ENCODE measurements at places on chromosomes 2 and 18.

DNA sequence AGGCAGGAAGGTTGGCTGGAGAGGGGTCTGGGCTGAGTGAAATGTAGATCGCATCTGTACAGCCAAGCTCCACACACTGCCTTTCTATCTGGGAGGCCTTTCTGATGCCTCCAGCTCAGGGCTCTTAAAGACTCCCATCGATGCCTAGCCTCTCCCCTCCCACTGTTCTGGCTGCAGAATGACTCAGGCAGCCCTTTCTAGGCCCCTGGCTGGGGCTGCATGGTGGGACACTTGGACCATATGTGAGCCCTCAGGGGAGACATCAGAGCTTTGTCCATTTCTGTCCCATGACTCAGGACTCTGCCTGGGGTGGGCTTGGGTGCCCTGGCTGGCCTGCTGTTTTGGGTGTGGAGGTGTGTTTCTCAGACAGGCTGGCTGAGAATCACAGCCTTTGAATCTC, 101.3 kb downstream of the CELF4 start:
- DNase-seq: no peak

DNA sequence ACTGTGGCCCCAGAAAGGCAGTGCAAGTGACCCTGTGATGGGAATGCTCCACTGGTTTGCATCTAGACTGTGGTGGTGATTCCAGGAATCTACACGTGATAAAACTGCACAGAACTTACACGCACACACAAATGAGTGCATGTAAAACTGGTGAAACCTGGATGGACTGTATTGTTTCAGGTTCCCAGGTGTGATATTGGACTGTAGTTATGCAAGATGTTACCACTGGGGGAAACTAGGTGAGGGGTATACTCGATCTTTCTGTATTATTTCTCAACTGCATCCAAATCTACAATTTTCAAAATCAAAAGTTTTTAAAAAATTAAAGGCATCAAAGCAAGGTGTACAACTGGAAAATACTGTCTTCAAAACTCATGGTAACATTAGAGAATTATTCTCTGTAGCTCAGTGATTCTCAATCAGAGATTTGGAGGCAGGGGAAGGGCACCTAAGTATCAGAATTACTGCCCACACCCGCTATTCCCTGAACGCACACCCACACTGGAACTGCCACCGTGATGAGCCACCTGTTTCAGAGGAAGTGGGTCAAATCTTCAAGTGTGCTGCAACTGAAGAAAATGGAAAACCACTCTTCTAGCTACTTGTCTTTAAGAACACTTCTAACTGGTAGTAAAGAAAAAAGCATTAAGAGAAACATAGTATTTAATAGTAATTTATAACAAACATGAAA, 26.7 kb downstream of the PTPN2 start:
- peak; percentile 81 for DNase-seq

- no peak for DNase-seq
Measured at GRCh38 chr2:126874961-126875360, 23.7 kb upstream of the TEX51 start.

DNA sequence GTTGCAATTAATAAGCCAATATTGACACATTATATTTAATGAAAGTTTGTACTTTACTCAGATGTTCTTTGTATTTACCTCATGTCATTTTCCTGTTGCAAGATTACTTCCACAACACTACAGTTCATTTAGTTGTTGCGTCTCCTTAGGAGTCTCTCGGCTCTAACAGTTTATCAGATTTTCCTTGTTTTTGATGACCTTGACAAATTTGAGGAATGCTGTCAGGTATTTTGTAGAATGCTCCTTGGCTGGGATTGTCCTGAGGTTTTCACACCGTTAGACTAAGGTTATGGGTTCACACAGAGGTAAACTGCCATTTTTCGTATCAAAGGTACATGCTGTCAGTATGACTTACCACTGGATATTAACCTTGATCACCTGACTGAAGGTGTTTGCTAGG, 416.6 kb upstream of the TNP1 start:
- no peak for DNase-seq

DNA sequence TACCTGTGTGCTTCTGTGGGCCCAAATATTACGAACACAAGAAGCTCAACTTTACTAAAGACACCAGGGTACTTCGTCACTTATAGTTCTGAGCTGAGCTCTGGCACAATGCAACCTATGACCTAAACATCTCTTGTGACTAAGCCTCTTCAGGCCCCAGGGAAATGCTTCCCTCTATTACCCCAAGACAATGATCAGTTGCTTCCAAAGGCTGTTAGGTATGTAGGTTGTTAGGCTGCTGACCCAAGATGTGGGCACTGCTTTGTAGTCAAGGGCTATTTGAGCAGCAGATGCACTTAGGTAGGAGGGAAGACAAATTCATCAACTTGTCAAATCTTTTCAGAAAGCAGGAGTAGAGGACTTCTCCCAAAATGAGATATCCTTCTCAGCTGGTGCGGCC, 640.1 kb downstream of the EPHA4 start:
- no peak for DNase-seq

DNA sequence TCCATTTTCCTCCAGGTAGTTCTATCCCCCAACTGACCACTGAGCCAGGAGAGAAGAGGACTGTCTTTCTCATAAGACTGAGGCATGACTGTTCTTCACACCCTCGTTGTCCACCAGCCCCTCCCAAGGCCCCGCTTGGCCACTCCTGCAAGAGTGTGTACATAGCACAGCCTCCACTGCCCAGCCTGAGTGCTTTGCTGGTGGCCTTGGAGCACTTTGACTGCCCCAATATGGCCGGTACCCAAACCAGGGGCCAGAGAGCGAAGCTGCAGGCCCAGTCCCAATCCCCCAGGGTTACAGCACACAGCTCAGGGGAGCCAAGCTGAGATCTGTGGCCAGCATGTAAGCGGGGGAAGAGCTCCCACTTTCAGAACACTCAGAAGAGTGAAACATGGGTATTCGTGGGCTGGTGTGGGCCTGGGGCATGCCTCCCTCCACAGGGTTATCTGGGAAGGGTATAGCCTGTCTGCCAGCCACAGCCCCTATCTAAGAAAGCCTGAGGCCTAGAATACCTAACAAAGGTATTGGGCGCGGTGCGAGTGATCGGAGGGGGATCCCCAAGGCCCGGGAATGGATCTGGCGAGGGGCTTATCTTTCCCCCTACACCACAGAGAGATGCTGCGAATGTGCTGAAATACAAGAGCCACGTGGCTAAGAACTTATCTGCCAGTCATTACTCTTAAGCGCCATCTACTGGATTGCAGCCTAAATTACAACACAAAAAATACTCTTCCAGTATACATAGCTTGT, 163.8 kb downstream of the WDPCP start:
- DNase-seq: no peak

DNA sequence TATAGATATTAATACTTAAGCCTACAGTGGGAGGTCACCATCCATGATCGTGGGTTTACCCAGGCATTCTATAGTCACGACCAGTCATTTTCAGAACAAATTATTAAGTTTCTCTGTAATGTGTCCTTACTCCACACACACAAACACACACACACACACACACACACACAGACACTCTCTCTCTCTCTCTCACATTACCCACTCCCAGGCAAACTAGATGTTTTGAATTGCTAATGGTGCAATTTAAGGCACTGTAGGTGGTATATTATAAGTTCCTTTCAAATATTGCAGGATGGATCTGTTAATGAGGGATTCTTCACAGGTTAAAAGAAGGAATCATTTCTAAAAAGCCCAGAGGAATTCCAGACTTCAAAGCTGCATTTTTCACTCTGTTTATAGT, 657.8 kb downstream of the MBD2 start:
- no peak for DNase-seq

GRCh38 chr2:220078439-220078838, 451.0 kb downstream of the SLC4A3 start:
- no peak for DNase-seq

DNA sequence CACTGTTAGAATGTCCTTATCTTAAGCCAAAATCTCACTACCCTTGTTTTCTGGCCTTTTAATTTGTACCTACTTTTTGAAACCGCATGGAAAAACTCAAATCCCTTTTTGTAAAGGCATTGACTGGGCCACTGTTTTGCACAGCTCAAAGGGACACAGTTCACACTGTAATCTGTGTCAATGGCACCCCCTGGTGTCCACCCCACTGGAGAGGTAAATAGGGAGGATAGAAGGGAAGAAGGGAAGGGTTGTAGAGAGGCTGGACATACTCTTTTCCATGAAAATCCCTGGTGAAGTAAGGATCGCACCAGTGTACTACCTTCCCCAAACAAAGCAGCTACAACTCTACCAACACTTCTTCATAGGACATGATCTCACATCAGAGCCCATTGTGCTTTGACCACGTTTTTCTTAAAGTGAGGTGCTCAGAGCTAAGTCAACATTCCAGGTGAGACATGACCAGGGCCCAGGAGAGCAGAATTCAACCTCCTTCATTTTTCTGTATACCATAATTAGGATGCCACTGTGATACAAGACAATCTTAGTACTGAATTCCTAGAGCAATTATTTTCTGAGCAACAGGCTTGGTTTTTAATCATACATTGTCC, 92.4 kb upstream of the RMDN2 start:
- peak; percentile 45 for DNase-seq

Measured in putamen (tissue), 1 donor.